Hematopoietic multipotent progenitor cell treated with erythropoietin and hydrocortisone succinate and interleukin-3 and kit ligand, for 15 days (in vitro differentiated cells): ENCODE measurements at places on chromosomes 1 and 21.
A peak's percentile ranks its signal among the peaks of the same experiment; 100 is the strongest.

- no peak for DNase-seq
These were observed 33.6 kb downstream of the DISC1 start for GRCh38 chr1:231660198-231660597.

GRCh38 chr1:23646091-23646490 lies 45.5 kb upstream of the RPL11 start:
- no peak for DNase-seq

GRCh38 chr1:9746211-9746610 lies 77.6 kb downstream of the CLSTN1 start:
- DNase-seq = no peak

DNA sequence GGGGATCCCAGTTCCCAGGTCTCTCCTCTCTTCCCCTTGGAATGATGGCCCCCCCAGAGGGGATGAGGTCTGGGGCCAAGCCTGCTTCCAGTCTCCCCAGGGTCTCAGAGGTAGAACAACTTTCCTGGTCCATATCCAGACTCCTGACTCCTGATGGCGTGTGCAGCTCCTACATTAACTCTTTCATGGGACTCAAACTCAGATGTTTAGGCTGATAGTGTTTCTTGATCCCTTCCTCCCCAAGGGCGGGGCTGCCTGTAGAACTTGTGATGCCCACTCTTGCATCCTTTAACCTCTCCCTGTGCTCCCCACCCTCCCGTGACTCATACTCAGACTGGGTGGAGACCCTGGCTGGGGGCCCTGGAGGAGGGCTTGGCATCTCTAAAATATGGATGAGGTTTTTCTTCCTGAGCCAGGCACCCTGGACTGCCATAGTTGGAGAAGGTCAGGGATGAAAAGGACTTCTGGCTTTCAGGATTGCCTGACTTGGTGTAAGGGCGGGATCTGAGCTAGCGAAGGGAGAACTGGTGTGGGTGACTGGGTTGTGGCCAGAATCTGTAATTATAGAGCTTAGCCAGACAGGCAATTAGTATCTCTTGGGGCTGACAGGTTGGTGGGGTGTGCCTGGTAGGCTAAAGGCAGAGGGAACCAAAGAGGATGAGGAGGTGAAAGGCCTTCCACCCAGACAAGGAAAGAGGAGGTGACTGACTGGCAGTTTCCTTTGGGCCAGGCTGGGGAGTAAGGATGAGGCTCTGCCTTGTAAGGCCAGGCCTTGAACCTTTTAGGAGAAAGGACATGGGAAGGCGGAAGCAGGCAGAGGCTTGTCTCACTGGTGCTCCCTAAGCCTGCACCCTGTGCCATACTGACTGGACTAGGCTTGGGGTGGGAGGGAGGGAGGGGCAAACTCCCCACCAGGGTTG lies 1.5 kb downstream of the ATP8B2 start:
- DNase-seq = peak; percentile 67

DNA sequence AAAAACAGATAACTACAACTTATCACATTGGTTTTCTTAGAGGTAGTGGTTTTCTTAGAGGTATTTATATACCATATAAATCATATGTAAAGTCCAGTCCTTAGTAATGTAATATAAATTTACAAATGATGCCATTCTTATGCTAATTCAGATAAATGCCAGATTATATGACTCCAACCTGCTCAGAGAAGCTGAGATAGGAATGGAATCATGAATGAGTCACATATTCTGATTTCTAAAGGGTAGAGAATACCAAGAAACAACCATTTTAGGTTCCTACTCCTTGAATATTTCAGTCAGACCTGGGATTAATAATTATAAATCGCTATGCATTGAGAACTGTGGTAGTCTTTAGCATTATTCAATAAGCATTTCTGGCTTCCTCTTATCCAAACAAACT lies 760.1 kb upstream of the NEGR1 start:
- DNase-seq = no peak

DNA sequence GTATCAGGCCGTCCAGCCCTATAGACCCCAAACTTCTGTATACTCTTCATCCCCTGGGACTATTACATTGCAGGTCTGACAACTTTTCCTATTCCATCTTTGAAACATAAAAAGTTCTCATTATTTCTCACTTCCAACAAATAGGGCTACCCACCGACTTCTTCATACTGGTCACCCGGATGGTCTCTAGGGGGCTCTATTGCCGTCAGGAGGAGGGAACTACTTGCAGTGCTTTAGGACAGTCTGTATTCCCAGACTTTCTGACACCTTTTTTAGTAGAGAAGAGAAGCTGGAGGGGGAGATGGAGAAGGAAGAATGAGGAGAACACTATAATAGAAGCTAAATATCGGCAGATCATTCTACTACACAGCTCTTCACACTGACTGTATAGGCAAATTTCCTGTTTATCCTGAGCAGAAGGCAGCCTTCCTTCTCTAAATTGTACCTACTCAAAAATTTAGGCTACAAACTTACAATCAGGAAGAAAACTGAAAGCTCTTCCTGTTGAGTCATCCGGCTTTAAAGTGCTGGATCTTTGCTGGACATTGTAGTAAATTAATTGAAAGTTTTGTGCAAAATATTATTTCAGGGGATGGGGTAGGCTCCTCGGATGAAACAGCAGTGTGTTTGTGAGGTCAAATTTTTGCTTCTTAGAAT lies 54.6 kb downstream of the CDC7 start:
- no peak for DNase-seq

DNA sequence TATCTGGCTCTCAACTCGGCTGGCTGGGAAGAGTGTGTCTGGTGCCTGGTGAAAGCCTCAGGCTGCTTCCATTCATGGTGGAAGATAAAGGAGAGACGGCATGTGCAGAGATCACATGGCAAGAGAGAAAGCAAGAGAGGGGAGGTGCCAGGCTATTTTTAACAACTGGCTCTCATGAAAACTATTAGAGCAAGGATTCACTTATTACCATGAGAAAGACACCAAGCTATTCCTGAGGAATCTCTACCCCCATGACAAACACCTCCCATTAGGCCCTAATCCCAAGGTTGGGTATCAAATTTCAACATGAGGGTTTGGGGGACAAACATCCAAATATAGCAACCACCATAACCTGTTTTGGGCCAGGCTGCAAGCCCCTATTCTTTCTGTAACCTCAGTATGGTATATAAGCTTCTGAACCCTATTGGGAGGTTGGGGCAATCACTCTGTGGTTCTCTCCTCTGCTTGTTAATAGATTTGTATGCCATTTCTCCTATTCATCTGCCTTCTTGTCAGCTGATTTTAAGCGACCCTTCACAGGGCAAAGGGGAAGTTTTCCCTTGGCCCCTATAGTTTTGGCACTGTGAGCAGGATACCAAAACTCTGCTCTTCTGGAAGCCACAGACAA lies 179.0 kb upstream of the TNR start:
- no peak for DNase-seq

GRCh38 chr1:208000504-208000903 lies 89.6 kb upstream of the CD34 start:
- no peak for DNase-seq

GRCh38 chr1:101178341-101178687 lies 58.5 kb upstream of the S1PR1 start:
- DNase-seq = no peak

GRCh38 chr1:77350012-77350770 lies 68.4 kb downstream of the AK5 start:
- DNase-seq = no peak
